ENCODE measurements at places on chromosomes 4 and X. TPM values are rescaled to one million over a fixed set of nuclear protein-coding genes. Genes with fewer than 3 reads are reported as not detected.
A peak's percentile ranks its signal among the peaks of the same experiment; 100 is the strongest.

- H3K27me3 ChIP-seq: no peaks in the 10 kb centered on the region
- H3K36me3 ChIP-seq: no peaks in the 10 kb centered on the region
- H3K4me3 ChIP-seq: no peak overlapping the region
- DNase-seq: no peak
- peak overlapping the region; percentile 6 for H3K27ac ChIP-seq
Measured at GRCh38 chr4:22454955-22455354, 60.9 kb downstream of the ADGRA3 start.

The MUC7 gene
- not detected for total RNA-seq

The HHIP gene
- 0.27 TPM for total RNA-seq

The MAGEA2B gene
- total RNA-seq: not detected

- H3K4me1 ChIP-seq: peaks cover 11% of the 10 kb centered on the region
- no peaks in the 10 kb centered on the region for H3K36me3 ChIP-seq
- peak overlapping the region; percentile 72 for H3K27ac ChIP-seq
- no peak for DNase-seq
Measured at GRCh38 chrX:11352296-11352741, 59.1 kb downstream of the AMELX start.

The ENAM gene
- total RNA-seq: 1.3 TPM

GRCh38 chr4:30792601-30793000 is 72.4 kb downstream of the PCDH7 start:
- DNase-seq: no peak
- H3K4me3 ChIP-seq: no peak overlapping the region
- no peaks in the 10 kb centered on the region for H3K36me3 ChIP-seq
- H3K4me1 ChIP-seq: no peaks in the 10 kb centered on the region
- no peaks in the 10 kb centered on the region for H3K27me3 ChIP-seq

GRCh38 chr4:6374575-6374974 is 97.8 kb downstream of the PPP2R2C start:
- no peaks in the 10 kb centered on the region for H3K36me3 ChIP-seq
- DNase-seq: no peak
- no peak overlapping the region for H3K27ac ChIP-seq

The ASB9 gene
- 1.7 TPM for total RNA-seq

The DDIT4L gene
- total RNA-seq: 99.7 TPM

GRCh38 chr4:82282875-82283274 is 90.9 kb downstream of the HNRNPD start:
- no peaks in the 10 kb centered on the region for H3K36me3 ChIP-seq
- no peak overlapping the region for H3K27ac ChIP-seq
- H3K4me3 ChIP-seq: no peak overlapping the region
- no peaks in the 10 kb centered on the region for H3K4me1 ChIP-seq

GRCh38 chr4:14824189-14824588 is 178.1 kb upstream of the CPEB2 start:
- no peak for DNase-seq
- H3K4me3 ChIP-seq: no peak overlapping the region
- H3K27me3 ChIP-seq: no peaks in the 10 kb centered on the region
- H3K36me3 ChIP-seq: no peaks in the 10 kb centered on the region
- H3K4me1 ChIP-seq: no peaks in the 10 kb centered on the region

The SULT1E1 gene
- total RNA-seq: not detected

The IKBKG gene
- total RNA-seq: 17.5 TPM

The RENBP gene
- 2.2 TPM for total RNA-seq

GRCh38 chrX:3029129-3029528 is 12.1 kb upstream of the ARSF start:
- H3K4me1 ChIP-seq: no peaks in the 10 kb centered on the region
- H3K27me3 ChIP-seq: no peaks in the 10 kb centered on the region
- no peak overlapping the region for H3K4me3 ChIP-seq
- H3K27ac ChIP-seq: no peak overlapping the region

- H3K27me3 ChIP-seq: no peaks in the 10 kb centered on the region
- DNase-seq: no peak
- no peaks in the 10 kb centered on the region for H3K36me3 ChIP-seq
- no peaks in the 10 kb centered on the region for H3K4me1 ChIP-seq
Measured at GRCh38 chr4:177222781-177223180, 86.9 kb upstream of the NEIL3 start.

GRCh38 chr4:1713003-1713851 is 1.1 kb upstream of the SLBP start:
- DNase-seq: no peak
- peak overlapping the region; percentile 73 for H3K4me3 ChIP-seq
- peaks cover 16% of the 10 kb centered on the region for H3K36me3 ChIP-seq
- H3K27ac ChIP-seq: peak overlapping the region; percentile 91

DNA sequence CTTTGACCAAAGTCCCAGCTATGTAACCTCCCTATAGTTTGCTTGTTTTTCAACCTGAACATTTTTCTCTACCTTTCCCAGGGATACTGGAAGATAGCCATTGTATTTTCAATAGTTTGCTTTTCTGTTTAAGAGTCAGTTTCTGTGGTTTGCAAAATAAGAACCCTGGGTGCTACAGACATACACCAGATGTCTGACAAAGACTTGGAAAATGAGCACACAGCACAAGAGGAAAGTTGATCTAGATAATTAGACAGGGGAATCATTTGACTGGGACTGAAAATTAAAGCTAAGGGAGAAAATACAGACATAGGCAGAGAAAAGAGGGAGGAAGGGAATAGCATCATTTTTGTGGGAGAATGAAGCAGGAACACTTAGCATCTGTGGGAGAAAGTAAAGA is 218.3 kb upstream of the CNKSR2 start:
- no peak overlapping the region for H3K27ac ChIP-seq
- no peaks in the 10 kb centered on the region for H3K27me3 ChIP-seq
- DNase-seq: no peak

The ADD1 gene
- 178 TPM for total RNA-seq

- H3K27ac ChIP-seq: no peak overlapping the region
- no peaks in the 10 kb centered on the region for H3K4me1 ChIP-seq
- H3K27me3 ChIP-seq: no peaks in the 10 kb centered on the region
- H3K4me3 ChIP-seq: no peak overlapping the region
- no peaks in the 10 kb centered on the region for H3K36me3 ChIP-seq
- DNase-seq: no peak
Measured at GRCh38 chr4:160414496-160414895, 1311.6 kb downstream of the RAPGEF2 start.

The NXF2B gene
- total RNA-seq: not detected
